ENCODE measurements at places on chromosomes 16 and 17. TPM values are rescaled to one million over a fixed set of nuclear protein-coding genes. Genes with fewer than 3 reads are reported as not detected.

- no peak for DNase-seq
Measured at GRCh38 chr16:51540259-51540658, 389.2 kb upstream of the SALL1 start.

DNA sequence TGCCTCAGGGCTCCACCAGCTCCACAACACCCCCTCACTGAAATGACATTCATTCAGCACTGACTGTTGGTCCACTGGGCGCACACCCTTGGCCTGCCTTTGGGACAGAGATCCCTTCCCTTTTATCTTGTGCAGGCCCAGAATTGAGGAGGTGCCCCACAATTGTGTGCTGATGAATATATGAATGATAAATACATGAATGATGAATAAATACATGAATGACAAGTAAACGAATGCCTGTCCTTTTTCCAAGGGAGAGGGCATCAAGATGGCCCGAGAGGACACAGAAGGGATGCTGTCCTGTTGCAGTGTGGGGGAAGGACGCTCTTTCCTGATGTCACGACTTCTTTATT, 5.7 kb downstream of the CCR7 start:
- no peak for DNase-seq

DNA sequence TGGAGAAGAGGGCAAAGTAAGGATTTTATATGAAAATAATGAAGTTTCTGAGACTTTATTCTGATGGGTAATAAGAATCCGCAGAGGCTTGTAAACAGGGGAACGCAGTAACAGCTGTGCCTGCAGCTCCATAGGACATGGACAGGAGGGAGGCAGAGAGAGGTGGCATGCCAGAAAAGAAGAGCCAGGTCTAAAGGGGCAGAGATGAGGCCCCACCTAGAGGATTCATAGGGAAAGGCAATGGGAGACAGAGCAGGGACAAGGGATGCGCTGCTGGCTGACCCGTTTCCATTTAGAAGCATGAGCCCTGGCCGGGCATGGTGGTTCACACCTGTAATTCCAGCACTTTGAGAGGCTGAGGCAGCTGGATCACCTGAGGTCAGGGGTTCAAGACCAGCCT, 340.3 kb upstream of the CDH5 start:
- DNase-seq = peak; percentile 49

Gene G6PC1
- total RNA-seq = not detected

DNA sequence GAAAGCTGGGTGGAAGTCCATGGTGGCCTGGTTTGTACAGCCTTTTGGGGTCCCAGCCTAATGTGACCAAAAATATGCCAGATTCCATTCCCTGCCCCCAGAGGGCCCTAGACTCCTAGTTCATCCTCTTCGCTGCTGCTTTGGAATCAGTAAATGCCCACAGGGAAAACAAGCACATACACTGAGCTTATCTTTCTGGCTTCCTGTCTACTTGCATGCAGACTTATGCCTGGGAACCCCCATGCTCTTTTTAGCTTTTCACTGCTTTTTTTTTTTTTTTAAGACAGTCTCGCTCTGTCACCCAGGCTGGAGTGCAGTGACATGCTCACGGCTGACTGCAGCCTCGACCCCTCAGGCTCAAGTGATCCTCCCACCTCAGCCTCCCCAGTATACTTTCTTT, 6.2 kb upstream of the CD300LG start:
- DNase-seq = no peak

Gene HOXB2
- total RNA-seq = not detected

GRCh38 chr16:87057211-87057881, 259.8 kb downstream of the C16orf95 start:
- DNase-seq = no peak

Gene CCL13
- total RNA-seq = not detected

All from H1 (cell line).